Endothelial cell (in vitro differentiated cells): ENCODE measurements at places on chromosomes 16 and 17. TPM values are rescaled to one million over a fixed set of nuclear protein-coding genes. Genes with fewer than 3 reads are reported as not detected.

The DPEP3 gene
- total RNA-seq = not detected

The NPIPA5 gene
- total RNA-seq = 1.7 TPM

DNA sequence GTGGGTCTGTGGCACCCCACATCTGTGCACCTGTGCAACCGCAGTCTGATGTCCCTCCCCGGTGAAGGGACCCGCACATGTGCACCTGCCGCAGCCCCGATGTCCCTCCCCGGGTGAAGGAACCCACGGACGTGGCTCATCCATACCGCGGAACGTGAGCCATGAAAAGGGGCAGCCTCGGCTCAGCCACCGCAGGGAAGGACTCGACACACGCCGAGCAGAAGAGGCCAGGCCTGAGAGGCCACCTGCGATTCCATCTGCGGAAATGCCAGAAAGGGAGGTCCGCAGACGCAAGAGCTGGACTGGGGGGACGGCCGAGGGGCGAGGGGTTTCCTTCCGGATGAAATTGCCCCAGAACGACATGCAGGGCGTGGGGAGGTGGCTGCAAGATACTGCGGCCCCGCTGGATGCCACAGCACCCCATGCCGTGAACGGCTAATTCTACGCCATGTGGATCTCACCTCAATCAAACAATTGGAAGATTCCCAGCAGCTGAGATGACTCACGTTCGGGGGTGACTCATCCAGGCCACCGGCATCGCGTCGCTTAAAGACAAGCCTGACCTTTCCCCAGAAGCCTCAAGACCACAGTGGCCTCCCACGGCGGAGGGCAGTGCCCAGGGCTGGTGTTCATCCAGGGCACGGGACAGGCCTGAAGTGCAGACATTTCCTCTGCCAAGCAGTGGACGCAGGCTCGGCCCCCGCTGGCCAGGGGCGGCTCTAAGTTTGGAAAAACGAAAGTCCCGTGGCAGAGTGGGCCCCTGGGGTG is 21.0 kb downstream of the SOX8 start:
- no peak for DNase-seq

DNA sequence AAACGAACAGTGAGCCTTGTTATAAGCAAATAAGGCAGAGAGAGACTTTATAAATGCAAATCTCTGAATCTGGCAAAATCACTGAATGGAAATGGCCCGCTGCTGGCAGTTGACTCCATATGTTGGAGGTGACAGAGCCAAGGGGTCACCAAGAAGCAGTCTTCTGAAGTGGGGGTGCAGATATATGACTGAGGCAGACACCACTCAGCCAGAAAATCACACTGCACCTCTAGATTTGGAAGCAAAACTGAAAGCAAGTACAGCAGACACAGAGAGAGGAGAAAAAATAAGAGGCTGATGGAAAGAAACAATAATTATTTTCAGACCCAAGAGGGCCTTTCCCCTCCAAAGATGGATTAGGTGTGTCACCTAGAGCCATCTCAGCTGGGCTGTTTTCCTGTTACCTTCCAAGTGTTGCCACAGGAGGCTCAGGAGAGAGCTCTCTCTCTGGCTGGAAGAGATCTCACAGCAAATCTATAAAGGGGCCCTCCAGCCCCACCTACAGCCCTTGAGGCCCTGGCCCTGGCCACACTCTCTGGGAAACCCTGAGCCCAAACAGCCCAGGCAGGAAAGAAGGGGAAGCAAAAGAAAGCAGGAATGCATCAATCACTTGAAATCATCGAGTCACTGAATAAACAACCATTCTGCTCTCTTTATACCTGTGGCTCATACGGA is 585.1 kb upstream of the PSMD7 start:
- DNase-seq = no peak

DNA sequence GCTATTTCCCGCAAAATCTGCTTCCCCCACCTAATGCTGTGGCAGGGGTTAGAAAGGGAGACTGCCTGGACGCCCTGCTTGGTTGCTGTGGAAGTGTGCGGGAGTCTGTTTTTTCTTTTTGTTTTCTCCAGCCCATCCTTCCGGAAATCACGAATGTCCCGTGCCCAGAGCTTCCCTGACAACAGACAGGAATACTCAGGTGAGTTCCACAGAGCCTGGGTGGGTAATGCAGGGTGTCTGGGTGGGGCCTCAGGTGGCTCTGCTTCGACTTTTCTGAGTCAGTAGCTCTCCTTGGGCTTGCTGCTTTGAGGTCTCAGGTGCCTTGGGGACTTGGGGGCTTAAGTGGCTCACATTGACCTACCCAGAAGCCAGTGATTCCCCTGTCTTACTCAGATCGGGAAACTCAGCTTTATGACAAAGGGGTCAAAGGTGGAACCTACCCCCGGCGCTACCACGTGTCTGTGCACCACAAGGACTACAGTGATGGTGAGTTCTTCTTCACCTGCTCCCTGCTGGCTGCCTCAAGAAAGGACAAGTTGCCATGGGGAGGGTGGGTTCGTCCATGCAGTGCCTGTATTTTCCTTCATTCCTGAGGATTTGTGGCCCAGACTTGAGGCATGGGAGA is 11.4 kb downstream of the LIMD2 start:
- no peak for DNase-seq

GRCh38 chr17:72518753-72519597 is 398.2 kb downstream of the SOX9 start:
- no peak for DNase-seq

GRCh38 chr16:71854369-71854948 is 8.7 kb downstream of the ATXN1L start:
- no peak for DNase-seq

DNA sequence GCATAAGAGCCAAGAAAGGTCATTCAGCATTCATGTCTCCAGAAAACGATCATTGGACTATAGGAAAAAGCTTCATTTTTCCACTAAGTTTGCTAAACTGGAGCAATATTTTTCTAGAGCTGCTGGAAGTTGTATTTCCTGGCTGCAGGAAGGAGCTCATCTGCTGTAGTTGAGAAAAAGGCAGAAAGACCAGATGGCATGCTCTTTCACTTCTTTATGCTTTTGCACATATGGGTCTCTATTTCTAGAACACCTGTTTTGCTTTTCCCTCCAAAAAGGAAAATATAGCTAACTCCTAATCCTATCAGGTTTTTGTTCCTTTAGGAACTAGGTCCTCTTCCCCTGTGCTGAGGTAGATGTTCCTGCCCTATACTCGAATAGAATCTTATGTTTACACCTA is 61.9 kb upstream of the HLF start:
- no peak for DNase-seq
